ENCODE measurements at places on chromosomes 3 and 15. TPM values are rescaled to one million over a fixed set of nuclear protein-coding genes. Genes with fewer than 3 reads are reported as not detected.

SCG5 gene
- polyA plus RNA-seq, result 291 TPM

COLQ gene
- 10.7 TPM for polyA plus RNA-seq

- no peak for DNase-seq
Observed at GRCh38 chr3:81908561-81908960, 147.1 kb upstream of the GBE1 start.

DNA sequence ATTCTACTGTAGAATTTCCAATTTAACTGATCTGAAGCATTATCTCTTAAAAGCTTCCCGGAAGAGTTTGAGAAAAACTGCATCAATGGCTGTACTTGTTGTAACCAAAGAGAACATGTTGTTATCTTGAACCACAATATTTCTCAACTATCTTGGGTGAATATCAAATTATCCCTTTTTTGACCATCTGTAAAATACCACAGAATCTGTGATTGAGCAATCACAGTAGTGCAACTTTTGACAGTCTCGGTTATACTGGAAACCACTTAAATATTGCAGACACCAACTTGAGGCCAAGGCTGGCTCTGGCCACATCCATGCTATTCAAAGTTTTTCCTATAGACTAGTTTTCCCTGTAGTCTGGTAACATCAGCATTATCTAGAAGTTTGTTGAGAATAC, 842.8 kb upstream of the EPHA6 start:
- DNase-seq, result no peak

DNA sequence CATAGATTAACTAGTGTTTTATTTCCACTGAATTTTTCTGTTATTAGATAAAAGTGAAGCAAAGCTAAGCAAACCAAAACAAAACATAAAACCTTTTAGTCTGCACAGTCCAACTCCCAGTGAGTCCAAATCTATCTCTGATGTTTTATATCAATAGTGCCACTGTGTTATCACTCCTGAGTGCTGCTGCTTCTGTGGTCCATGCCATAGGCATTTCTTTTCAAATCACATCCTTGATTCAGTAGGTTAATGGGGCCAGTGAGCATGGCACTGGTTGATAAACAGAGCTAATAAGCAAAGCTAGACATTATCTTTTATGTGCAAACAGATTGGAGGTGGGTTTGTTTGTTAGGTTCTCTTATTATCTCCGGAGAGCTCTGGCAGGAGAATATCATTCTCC, 30.0 kb downstream of the RBMS3 start:
- no peak for DNase-seq

GRCh38 chr3:147589016-147589415, 179.9 kb downstream of the ZIC1 start:
- DNase-seq, result no peak

GRCh38 chr15:92981333-92981732, 81.2 kb downstream of the CHD2 start:
- DNase-seq, result no peak

DNA sequence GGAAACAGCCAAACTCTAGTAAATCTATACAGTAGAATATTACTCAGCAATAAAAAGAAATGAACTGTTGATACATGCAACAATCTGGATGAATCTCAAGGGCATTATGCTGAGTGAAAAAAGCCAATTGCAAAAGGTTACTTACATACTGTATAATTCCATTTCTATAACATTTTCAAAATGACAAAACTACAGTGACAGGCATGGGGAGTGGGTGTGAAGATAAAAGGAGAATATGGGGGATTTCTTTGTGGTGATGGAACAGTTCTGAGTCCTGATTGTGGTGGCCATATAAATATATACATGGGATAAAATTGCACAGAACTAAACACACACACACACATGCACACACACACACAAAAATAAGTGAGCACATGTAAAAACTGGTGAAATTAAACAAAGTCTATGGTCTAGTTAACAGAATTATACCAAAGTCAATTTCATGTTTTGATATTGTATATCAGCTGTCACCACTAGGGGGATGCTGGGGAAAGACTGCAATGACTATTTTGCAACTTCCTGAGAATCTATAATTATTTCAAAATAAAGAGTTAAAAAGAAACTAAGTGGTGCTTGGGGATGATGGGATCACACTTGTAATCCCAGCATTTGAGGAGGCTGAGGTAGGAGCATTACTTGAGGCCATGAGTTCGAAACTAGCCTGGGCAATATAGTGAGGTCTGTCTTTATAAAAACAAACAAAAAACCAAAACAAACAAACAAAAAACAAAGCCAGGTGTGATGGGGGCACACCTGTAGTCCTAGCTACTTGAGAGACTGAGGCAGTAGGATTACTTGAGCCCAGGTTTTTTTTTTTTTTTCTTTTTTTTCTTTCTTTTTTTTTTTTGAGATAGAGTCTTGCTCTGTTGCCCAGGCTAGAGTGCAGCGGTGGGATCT, 66.0 kb downstream of the SPTSSB start:
- no peak for DNase-seq

GRCh38 chr15:78103406-78104118, 11.2 kb downstream of the SH2D7 start:
- no peak for DNase-seq

DNA sequence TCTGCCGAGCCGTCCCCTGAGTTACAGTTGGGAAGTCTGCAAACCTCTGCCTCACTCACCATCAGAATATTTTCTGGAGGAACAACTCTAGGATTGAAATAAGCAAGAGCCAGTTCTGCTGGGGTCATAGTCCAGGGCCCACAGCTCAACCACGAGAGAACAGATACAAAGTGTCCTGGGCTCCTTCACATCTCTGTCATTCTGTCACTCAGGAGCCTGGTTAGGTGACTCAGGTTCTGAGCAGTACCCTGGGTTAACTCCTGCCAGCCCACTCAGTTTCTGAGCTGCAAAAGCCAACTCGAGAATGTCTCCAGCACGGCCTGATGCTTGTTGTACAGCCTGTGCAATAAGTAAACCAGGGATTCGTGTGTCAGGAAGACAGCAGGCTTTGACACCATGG, 155.7 kb downstream of the SLCO3A1 start:
- DNase-seq, result no peak

GRCh38 chr15:70327328-70327855, 229.7 kb upstream of the TLE3 start:
- no peak for DNase-seq

Data from spinal cord (tissue), 10 donors.